ENCODE measurements at places on chromosomes 2 and 18.

- DNase-seq: no peak
These were observed 416.1 kb downstream of the ARHGAP15 start for GRCh38 chr2:143545059-143545948.

DNA sequence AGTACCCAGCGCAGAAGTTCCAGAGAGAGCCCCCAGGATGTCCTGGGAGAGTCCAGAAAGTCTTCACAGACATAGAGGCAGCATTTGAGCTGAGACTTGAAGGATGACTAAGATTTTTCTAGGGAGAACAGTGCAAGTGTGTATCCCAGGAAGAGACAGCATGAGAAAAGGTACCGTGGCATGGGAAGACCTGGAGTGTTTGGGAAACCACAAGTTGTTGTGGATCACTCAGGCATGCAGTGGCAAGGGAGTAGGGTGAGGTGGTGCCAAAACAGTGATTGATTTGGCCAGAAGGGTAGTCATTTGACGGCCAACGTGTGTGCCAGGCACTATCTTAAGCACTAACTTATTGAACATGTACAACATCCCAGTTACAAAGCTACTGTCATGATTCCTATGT is 24.5 kb upstream of the KCNK3 start:
- peak; percentile 21 for DNase-seq

- DNase-seq: no peak
These were observed 777 bp upstream of the C18orf32 start for GRCh38 chr18:49487711-49488310.

DNA sequence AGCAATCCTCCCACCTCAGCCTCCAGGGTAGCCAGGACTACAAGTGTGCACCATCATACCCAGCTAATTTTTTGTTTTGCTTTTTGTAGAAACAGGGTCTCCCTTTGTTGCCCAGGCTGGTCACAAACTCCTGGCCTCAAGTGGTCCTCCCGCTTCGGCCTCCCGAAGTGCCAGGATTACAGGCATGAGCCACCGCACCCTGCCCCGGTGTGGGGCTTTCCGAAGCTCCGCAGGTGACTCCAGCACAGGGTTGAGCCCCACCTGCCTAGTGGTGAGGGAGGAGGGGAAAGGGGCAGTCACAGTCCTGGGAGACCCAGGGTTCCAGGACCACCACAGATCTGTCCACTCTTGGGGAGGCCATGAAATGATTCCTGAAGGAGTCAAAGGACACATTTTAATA is 5.2 kb downstream of the PRLH start:
- DNase-seq: no peak

DNA sequence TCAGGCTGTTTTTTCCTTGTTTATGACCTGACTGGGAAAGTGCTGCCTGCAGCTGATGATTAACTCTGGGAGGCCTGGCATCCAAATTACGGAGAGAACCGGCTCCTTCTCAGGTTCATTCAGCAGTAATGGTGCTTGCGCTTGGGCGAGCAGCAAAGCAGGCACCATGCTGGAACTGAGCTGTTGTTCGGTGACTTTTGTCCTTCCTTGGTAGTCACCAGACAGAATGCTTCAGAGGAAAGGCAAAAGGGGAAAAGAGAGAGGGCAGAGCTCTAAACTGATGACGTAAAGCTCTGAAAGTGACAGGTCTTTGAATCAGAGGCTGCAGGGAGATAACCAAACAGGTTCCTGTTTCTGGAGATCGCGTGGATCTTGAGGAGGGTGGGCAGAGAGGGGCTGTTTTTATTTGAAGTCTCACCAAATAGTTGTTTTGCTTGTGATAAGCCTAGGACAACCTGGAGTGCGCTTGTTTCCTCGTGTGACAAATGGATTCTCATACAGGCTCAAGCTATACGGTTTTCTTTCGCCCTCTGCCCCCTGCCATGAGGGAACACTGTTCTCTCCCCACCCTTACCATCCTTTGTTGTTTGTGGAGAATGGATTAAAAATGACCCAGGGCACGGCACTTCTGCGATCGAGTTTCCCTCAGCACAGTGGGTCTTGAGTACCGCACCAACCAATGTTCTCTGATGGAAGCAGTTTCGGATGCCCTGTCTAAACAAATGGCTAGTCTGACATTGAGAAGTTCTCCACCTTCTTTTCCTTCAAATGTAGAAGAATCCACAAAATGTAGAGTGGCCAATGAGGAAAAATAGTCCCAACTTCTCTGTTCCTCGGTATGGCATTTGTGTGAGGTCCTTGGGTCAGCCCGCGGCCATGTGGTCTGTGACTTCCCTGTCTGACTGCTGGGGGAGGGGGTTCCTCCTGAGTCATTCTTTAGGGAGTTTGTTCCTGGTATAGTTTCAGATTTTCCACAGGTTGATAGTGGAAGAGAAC is 1.3 kb downstream of the RASGRP3 start:
- DNase-seq: peak; percentile 45

DNA sequence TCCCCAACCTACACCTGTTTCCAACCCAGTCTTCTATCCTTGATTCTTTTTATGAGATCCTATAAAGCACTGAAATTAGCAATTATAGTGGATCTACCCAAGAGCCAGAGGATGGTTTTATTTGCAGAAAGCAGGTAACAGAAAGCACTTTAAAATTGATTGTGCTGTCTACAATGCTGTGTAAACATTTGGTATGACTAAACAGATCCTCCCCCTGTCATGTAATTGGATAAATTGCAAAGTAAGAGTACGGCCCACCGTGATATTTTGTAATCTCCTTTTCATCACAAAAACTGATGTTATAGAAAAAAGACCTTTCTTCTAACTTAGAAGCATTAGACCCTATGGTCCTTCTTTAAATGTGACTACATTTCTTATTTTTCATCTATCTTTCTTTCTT is 11.3 kb upstream of the PPP3R1 start:
- DNase-seq: no peak

GRCh38 chr2:230874876-230875275 is 10.1 kb downstream of the ITM2C start:
- no peak for DNase-seq

- DNase-seq: no peak
These were observed 359.9 kb upstream of the SLC14A2 start for GRCh38 chr18:45255197-45255890.

DNA sequence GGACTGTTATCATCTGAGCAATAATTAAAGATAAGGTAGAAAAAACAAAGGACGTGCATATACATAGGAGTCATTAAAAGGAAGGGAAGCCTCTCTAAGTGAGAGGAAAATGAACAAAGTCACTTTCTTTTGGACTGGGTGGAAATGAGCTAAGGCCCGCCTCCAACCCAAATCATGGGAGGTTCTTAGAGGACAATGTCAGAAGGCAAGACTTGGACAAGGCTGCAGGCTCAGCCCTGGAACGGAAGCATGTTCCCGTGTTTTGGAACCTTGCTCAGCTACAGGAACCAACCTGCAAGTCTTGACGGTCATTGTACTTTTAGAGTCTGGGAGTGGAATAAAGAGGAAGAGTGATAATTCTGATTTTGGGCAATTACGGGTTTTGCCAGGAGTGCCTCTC is 59.4 kb upstream of the EPB41L3 start:
- DNase-seq: no peak

DNA sequence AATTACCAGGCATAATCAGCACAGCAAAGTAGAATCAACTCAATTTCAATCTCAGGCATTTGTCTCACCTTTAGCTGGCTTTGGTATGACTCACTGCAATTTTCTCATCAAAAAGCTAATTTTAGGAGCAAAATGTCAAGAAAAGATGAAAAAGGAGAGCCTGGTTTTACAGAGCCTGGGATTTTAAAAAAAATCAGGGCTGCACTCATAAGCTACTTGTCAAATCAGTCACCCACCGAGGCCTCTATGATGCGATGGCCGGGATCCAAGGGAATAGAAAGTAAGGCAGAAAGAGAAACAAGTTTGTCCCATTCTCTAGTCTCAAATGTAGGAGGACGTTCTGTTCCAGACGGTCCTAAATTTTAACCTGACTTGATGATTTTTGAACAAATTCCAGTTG is 170.9 kb downstream of the SOCS6 start:
- no peak for DNase-seq

- no peak for DNase-seq
These were observed 47.7 kb downstream of the TANK start for GRCh38 chr2:161207941-161208340.

DNA sequence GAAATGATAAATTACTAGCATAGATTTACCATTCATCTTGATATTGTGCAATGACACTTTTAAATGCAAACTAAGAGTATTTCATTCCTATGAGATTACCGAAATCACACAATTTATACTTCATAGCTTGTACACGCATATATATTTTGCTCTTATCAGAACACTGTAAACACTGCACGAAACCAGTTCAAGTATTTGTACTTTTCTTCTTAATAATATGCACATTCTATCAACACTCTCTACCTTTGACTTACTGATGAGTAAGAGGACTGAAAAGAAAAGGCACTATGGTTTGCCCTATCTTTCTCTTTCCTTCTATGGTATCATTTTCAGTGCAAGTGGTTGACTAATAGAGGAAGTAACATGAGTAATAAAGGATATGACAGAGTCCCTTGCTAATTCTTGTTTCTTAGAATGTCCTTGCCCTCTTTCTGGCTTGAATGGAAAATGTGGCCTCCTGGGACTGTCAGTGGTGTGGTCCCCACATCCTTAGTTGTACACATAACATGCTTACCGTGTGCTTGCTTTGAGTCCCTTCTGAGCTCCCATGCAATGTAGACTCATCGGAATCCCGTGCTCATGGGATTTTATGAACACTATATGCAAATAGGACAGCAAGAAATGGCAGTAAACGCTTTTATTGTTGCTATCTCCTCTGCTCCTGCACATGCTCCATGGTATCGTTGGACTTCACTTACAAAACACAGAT is 363.5 kb upstream of the TNP1 start:
- peak; percentile 85 for DNase-seq

- DNase-seq: no peak
These were observed 376.4 kb downstream of the ZEB2 start for GRCh38 chr2:144143294-144144151.

GRCh38 chr2:150376553-150377335 is 110.7 kb downstream of the RND3 start:
- no peak for DNase-seq

DNA sequence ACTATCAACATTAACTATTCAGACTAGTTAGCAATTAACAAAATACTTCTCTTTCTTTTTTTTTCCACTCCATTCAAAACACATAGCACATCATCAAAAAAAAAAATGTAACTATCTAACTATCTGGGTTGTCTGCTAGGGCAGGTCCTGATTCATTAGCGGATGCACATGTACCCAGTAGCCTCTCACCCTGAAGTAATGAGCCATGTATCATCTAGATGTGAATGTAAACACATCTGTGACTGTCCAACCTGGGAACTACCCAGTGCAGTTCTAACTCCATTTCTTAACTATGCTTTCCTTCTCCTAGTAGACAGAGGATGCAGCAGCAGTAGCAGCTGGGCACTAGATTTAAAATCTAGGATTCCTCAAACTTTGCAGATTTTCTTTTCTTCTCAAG is 183.1 kb upstream of the PIK3C3 start:
- DNase-seq: no peak

DNA sequence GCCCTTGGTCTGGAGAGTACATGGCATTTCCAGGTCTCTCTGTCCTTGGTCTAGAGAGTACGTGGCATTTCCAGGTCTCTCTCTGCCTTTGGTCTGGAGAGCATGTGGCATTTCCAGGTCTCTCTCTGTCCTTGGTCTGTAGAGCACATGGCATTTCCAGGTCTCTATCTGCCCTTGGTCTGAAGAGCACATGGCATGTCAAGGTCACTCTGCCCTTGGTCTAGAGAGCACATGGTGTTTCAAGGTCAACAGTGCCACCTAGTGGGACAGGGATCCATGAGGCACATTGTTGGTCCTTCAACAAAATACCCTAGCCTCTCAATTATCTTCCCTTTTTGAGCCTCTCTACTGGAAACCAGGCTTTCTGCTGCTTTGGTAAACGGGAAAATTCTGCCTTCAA is 250.2 kb downstream of the OTX1 start:
- DNase-seq: no peak

DNA sequence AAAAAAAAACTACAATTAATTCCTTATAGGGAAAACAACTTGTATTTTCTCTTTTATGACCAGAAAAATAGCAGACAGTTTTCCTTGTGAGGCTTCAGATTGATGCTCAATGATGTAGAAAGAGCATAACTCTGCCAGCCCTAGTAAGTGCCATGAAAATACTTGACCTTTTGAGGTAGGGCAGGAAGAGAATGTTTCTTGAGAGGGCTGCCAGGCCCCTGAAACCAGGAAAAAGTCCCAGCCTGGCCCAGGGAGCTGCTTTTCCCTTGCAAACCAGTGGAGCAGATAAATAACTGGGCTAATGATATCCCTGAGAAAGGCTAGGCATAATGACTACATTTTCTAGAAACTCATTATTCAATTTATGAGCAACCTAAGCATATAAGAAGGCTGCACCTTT is 126.8 kb downstream of the SLC8A1 start:
- DNase-seq: no peak

GRCh38 chr2:69575926-69576325 is 67.6 kb downstream of the AAK1 start:
- DNase-seq: no peak

DNA sequence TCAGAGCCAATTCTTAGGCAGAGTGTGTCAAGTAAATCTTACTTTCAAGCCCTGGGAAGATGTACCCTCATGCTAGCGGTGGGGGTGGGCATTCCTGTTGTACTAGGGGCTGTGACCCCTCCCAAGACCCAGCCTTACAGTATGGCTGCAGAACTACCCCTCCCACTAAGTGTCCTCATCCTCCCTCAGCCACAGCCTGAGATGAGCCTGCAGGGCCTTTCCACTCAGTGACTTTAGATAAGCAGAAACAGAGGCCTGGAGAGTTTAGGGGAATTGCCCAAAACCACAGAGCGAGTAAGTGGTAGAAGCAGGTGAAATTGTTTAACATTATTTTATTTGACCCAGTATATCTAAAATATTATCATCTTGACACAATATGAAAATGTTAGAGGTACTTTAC is 36.6 kb downstream of the TTC32 start:
- DNase-seq: no peak

- no peak for DNase-seq
These were observed 139.5 kb upstream of the NABP1 start for GRCh38 chr2:191538334-191538903.

DNA sequence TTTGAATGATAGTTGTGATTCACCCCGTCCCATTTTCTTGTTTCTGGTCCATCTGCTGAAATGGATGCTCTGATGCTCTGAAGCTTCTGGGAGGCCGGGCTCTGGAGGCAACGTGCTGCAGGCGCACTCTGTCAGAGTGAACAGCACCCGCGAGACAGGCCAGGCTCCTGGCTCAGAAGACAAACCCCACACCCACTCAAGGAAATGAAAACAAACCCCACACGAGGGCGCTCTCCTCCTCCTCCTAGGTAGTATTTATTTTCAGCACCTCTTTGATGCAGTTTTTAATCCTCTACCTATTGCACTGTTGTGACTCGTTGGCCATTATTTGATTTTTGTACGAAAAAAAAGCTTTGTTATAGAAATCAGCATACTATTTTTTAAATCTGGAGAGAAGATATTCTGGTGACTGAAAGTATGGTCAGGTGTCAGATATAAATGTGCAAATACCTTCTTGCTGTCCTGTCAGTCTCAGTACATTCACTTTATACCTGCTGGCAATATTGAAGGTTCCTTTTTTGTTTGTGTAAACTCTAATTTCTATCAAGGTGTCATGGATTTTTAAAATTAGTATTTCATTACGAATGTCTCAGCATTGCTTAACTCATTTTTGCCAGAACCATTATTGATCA is 10.3 kb upstream of the CHST10 start:
- DNase-seq: peak; percentile 77

Measured in activated CD8-positive, alpha-beta memory T cell treated with anti-CD3 and anti-CD28 coated beads, Interleukin-2, amount 10 ng/mL, durations not matched to agents 7 days and 5 days (primary cell).